AG04449 (cell line): ENCODE measurements at places on chromosomes 3 and 15.

DNA sequence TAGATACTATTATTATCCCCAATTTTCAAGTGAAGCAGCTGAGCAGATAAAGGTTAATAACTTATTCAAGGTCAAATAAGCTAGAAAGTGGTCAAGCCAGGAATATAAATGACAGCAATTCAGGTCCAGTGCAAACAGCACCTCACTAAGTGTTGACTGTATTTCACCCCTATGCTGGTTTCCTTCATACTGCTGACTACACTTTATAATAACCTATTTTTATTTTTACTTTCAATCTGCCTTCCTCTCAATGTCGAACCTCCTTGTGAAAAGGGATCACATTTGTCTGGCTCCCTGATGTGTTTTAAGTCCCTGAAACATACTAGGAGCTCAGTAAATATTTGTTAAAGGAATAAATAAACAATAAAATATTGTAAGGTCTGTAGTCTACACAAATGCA lies 146.1 kb downstream of the NAALADL2 start:
- DNase-seq, result no peak

DNA sequence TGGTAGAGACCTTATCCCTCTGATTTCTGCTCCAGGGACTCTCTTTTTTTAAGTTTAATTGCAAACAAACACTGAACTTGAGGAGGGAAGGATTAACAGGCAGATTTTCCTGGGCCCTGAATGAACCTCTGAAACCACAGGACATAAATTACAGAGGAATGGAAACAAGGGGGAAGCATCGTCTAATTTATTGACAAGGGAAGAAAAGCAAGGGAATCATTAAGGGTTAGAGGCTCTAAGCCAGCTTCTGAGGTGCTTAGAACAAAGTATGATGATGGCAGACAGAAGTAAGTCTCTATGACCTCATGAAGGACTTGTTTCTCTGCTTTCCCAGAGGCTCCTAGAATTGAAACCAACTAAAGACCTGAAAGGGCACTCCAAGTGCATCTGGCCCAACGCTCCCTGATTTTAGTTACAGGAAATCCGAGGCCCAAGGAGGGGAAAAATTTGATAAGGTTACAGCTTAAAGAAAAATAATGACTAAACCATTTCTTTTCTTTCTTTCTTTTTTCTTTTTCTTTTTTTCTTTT lies 244.7 kb upstream of the NR2E3 start:
- DNase-seq, result no peak

GRCh38 chr15:38084289-38084688 lies 149.8 kb downstream of the TMCO5A start:
- DNase-seq, result no peak

- no peak for DNase-seq
These were observed 84.8 kb upstream of the ANKRD28 start for GRCh38 chr3:15882577-15882976.

DNA sequence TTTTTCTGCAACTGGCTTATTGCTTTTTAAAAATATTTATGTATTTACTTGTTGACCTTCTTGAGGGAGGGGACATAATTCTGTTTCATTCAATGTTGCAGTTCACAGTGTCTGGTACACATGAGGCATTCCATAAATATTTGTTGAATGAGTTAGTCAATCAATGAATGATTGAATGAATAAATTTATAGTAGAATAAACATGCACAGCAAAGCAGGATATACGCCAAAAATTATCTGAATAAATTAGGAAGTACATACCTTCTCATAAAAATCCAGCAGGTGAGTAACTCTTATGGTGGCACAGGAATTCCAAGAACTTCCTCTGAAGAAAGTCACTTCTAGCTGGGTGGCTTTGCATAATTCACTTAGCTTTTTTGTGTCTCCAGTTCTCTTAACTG lies 469.4 kb upstream of the ATP11B start:
- DNase-seq, result no peak

GRCh38 chr3:70820397-70820796 lies 508.0 kb upstream of the MDFIC2 start:
- DNase-seq, result no peak
